ENCODE measurements at places on chromosomes 16 and 17.

- H3K27ac ChIP-seq, result no peak overlapping the region
- DNase-seq, result no peak
- no peaks in the 10 kb centered on the region for H3K36me3 ChIP-seq
- no peak overlapping the region for H3K4me3 ChIP-seq
- peaks cover 4% of the 10 kb centered on the region for H3K4me1 ChIP-seq
- H3K27me3 ChIP-seq, result no peaks in the 10 kb centered on the region
Measured at GRCh38 chr16:46833460-46833800, 2.5 kb upstream of the C16orf87 start.

GRCh38 chr17:51487947-51488346, 227.6 kb downstream of the UTP18 start:
- H3K36me3 ChIP-seq, result no peaks in the 10 kb centered on the region

DNA sequence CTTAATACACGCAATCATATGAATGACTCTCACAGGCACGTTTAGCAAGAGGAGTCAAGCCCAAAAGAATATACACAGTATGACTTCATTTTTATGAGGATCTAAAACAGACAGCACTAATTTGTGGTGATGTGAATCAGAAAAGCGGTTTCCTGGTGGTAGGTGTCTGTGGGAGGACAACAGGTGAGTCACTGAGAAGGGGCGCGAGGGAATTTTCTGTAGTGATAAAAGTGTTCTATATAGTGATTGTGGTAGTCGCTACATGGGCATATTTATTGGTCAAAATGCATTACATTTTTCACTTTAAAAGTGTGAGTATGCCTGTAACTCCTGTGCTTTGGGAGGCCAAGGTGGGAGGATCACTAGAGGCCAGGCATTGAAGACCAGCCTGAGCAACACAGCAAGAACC, 7.6 kb upstream of the TNRC6A start:
- H3K27me3 ChIP-seq, result no peaks in the 10 kb centered on the region
- no peaks in the 10 kb centered on the region for H3K36me3 ChIP-seq
- DNase-seq, result no peak
- H3K27ac ChIP-seq, result no peak overlapping the region
- no peak overlapping the region for H3K4me3 ChIP-seq

DNA sequence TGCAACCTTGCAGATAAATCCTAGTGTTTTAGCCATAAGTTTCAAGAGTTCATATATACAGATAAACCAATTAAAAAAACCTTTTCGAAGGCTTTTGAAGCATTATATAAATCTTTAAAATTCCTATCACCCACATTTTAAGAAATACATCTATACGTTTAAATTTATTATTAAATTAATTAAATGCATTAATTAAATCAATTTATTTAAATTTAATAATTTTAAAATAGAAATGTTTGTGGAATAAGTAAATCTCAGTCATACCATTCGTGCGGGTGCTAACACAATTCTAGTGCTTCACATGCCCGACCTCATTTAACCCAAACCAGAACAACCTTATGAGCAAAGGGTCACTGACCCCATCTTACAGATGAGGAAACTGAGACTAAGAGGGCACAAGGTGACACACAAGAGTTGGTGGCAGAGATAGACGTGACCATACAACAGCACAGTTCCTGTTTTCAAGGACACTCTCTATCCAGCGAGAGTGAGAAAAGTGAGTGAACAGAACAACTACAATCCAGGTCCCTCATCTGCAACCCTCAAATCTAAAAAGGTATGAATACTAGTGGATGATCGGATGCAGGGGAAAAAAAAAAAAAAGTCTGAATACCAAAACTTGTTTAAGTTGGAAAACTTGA, 1.4 kb downstream of the NSMCE1 start:
- no peak overlapping the region for H3K27ac ChIP-seq
- DNase-seq, result no peak
- no peaks in the 10 kb centered on the region for H3K27me3 ChIP-seq
- H3K36me3 ChIP-seq, result no peaks in the 10 kb centered on the region
- no peak overlapping the region for H3K4me3 ChIP-seq
- peaks cover 12% of the 10 kb centered on the region for H3K4me1 ChIP-seq

DNA sequence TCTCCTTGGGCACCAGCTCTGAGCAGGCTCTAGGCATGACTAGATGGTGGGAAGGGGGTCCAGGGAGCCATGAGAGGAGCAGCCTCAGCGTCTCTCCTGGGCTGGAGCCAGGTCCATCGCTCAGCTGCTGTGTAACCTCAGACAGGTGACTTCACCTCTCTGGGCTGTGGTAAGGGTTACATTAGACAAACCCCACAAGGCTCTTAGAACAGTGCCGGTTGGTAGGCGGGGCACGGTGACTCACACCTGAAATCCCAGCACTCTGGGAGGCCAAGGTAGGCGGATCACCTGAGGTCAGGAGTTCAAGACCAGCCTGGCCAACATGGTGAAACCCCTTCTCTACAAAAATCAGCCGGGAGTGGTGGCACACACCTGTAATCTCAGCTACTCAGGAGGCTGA, 18.1 kb upstream of the NPTX1 start:
- no peaks in the 10 kb centered on the region for H3K27me3 ChIP-seq
- no peaks in the 10 kb centered on the region for H3K36me3 ChIP-seq
- H3K4me1 ChIP-seq, result peaks cover 7% of the 10 kb centered on the region
- no peak for DNase-seq
- no peak overlapping the region for H3K4me3 ChIP-seq
- H3K27ac ChIP-seq, result no peak overlapping the region

DNA sequence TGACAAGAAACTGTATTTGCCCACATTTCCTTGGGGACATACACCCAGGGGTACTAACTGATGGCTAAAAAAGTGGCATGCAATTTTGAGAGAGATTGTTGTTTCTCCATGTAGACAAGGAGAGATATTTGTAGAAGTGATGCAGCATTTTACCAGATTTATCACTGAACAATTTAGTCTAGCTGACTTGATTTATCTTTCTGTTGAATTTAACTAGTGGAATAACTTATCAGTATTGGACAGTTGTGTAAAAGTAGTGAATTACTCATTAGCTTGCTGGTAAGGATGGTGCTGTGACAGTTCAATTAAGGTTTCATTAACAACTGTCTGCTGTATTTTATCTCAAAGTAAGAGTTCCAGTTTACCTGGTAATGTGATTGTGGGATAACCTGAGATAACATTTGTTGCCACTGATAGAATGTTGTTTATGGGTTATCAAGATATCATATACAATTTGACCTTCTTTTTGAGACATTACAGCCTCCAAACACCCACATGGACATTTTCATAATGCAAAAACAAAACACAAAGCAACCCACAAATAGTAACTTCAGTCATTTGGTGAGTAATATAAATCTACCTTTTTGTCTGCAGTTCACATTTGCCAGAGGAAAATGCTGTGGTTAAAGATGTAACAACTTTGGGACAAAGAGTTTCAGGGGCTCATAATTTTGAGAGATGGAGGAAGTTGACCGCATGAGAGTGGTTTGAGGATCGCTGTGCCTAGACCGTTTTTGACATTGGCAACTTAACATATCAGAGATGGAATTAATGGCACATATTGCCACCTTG, 3.8 kb downstream of the NLK start:
- H3K4me3 ChIP-seq, result no peak overlapping the region
- H3K36me3 ChIP-seq, result no peaks in the 10 kb centered on the region
- no peak overlapping the region for H3K27ac ChIP-seq
- peaks cover 39% of the 10 kb centered on the region for H3K4me1 ChIP-seq

DNA sequence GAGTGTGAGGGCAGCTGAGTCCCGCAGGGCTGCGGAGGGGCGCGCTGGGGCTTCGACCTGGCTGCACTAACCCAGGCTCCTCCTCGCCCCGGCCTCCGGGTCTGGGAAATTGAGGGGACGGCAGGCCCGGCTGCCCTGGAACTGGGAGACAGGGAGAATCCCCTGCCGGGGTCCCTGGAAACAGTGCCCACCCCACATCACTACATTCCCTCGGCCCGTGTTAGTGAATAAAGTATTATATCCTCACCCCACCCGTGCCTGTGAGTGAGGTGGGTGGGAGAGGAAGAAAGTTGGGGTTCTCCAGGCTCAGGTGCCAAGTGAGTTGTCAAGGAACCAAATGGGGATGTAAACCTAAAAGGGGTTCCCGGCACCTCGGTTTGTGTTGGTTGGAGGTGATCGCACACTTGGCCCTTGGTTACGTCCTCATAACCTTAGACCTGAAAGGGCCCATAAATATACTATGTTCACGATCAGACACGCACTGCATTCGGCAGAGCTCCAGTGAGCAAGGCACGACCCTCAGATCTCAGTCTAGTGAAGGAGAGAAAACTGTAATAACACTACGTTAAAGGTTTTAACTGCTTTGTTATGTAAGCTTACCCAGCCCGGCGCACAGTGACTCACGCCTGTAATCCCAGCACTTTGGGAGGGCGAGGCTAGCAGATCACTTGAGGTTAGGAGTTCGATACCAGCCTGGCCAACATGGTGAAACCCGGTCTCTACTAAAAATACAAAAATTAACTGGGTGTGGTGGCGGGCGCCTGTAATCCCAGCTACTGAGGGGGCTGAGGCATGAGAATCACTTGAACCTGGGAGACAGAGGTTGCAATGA, 11.2 kb downstream of the ZNF771 start:
- no peak for DNase-seq
- H3K4me1 ChIP-seq, result peaks cover 16% of the 10 kb centered on the region
- H3K27ac ChIP-seq, result peak overlapping the region; percentile 79
- peaks cover 13% of the 10 kb centered on the region for H3K36me3 ChIP-seq

DNA sequence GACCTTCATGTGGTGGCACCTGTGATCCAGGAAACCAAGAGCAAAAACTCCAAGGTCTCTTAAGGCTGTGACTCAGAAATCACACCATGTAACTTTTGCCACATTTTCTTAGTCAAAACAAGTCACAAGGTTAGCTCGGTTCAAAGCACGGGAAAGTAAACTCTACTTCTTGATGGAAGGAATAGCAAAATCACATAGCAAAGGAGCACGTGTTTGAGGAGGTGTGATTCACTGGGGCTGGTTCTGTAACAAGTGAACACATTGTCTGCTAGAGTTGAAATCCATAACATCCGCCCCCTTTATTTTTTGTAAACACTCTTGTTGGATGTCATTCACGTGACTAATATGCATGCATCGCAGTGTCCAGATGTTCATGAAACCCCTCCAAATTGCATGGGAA, 415.0 kb upstream of the MAF start:
- no peaks in the 10 kb centered on the region for H3K4me1 ChIP-seq
- no peak overlapping the region for H3K4me3 ChIP-seq
- H3K27me3 ChIP-seq, result no peaks in the 10 kb centered on the region
- H3K27ac ChIP-seq, result no peak overlapping the region

- H3K27ac ChIP-seq, result peak overlapping the region; percentile 88
- no peaks in the 10 kb centered on the region for H3K27me3 ChIP-seq
- peaks cover 15% of the 10 kb centered on the region for H3K4me1 ChIP-seq
- no peak overlapping the region for H3K4me3 ChIP-seq
- H3K36me3 ChIP-seq, result no peaks in the 10 kb centered on the region
- DNase-seq, result no peak
Measured at GRCh38 chr16:84794186-84794585, 25.6 kb upstream of the CRISPLD2 start.

Data from esophagus squamous epithelium (tissue), 5 donors.